ENCODE measurements at places on chromosomes 7 and 10.

- no peak overlapping the region for H3K27ac ChIP-seq
- no peak for DNase-seq
- no peak overlapping the region for H3K4me3 ChIP-seq
- H3K4me1 ChIP-seq: no peaks in the 10 kb centered on the region
- no peaks in the 10 kb centered on the region for H3K36me3 ChIP-seq
- no peaks in the 10 kb centered on the region for H3K27me3 ChIP-seq
Measured at GRCh38 chr10:93907059-93907458, 13.3 kb downstream of the SLC35G1 start.

- no peak overlapping the region for H3K4me3 ChIP-seq
- H3K36me3 ChIP-seq: no peaks in the 10 kb centered on the region
- H3K27me3 ChIP-seq: no peaks in the 10 kb centered on the region
- no peak for DNase-seq
Measured at GRCh38 chr7:108257954-108258353, 127.8 kb upstream of the LAMB4 start.

DNA sequence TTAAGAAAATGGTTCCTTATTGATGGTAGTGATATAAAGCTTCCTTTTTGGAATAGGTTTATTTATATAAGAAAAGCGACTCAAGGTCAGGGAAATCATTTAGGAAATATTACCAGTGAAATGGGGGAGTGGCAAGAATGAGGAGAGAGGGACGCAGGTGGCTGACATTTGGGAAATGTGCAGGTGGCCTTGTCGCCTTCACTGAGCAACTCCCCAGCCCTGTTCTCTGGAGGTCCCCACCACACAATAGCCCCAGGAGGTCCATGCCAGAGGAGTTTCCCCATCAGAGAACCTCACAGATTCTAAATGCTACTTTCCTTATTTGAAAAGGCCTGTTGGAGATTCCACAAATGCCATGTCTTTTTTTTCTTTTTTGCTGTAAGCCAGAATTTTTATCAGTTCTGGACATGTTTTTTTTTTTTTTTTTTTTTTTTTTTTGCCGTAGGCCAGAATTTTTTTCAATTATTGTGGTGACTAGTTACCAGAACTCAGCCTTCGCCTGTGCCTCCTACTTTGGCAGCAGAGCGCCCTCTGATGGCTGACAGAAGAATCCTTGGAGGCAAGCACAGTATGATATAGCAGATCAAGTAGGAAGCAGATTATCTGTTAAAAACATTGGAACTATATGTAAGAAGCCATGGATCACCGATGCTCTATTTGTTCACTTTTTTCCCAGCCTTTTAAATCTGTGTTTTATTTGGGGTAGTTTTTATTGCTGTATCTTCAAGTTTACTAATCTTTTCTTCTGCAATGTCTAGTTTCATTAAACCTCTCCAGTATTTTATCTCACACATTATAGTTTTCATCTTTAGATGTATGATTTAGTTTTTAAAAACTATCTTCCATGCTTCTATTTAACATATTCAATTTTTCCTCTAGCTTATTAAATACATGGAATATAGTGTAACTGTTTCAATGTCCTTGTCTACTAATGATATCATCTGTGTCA is 18.6 kb downstream of the OPALIN start:
- H3K27ac ChIP-seq: no peak overlapping the region
- H3K36me3 ChIP-seq: no peaks in the 10 kb centered on the region
- no peaks in the 10 kb centered on the region for H3K4me1 ChIP-seq
- DNase-seq: peak; percentile 23
- H3K27me3 ChIP-seq: no peaks in the 10 kb centered on the region
- H3K4me3 ChIP-seq: no peak overlapping the region

GRCh38 chr7:94888551-94888950 is 18.8 kb upstream of the PPP1R9A start:
- no peaks in the 10 kb centered on the region for H3K27me3 ChIP-seq
- no peak overlapping the region for H3K4me3 ChIP-seq
- DNase-seq: peak; percentile 46
- peaks cover 12% of the 10 kb centered on the region for H3K4me1 ChIP-seq
- no peaks in the 10 kb centered on the region for H3K36me3 ChIP-seq

Measured in heart right ventricle (tissue), 16 donors.